ENCODE measurements at places on chromosomes 4 and X.

- no peak for DNase-seq
These were observed 319.1 kb downstream of the PCDH19 start for GRCh38 chrX:100090931-100091330.

- DNase-seq, result no peak
These were observed 98.0 kb upstream of the STIM2 start for GRCh38 chr4:26762650-26763049.

GRCh38 chrX:101452056-101452455 is 33.2 kb upstream of the ARMCX4 start:
- no peak for DNase-seq

DNA sequence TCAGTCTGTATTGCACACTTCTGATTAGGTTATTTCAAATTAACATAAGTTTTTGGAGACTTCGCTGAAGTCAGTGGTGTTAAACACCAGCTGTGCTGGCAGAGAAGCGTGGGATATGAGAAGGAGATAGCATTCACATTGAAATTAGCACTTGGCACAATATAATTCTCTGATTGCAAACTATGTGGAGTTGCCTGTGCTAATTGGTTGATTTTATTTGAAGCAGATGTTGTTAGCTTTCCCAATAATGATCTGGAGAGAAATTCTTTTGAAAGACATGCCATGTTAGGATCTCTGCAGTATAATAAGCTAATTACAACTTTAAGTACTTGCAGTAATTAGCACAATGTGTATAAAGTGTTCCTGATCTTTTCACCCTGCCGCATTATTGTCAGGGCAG is 367.4 kb upstream of the ARX start:
- no peak for DNase-seq

All from hematopoietic multipotent progenitor cell (in vitro differentiated cells).